ENCODE measurements at places on chromosomes 12 and 14.

- DNase-seq = no peak
Measured at GRCh38 chr12:93569301-93569655, 3.2 kb upstream of the SOCS2 start.

DNA sequence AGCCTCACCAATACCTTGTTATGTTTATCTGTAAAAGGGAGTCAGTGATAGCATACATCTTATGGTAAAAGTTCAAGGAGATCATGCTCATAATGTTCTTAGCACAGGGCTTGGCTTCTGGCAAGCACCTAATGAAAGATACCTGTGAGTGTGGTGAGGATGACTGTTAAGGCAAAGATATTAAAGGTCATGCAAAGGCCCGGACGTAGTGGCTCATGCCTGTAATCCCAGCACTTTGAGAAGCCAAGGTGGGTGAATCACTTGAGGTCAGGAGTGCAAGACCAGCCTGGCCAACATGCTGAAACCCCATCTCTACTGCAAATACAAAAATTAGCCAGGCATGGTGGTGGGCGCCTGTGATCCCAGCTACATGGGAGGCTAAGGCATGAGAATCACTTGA lies 425.9 kb upstream of the TBX3 start:
- no peak for DNase-seq

- DNase-seq = no peak
Measured at GRCh38 chr14:102802834-102803523, 25.7 kb downstream of the TRAF3 start.

DNA sequence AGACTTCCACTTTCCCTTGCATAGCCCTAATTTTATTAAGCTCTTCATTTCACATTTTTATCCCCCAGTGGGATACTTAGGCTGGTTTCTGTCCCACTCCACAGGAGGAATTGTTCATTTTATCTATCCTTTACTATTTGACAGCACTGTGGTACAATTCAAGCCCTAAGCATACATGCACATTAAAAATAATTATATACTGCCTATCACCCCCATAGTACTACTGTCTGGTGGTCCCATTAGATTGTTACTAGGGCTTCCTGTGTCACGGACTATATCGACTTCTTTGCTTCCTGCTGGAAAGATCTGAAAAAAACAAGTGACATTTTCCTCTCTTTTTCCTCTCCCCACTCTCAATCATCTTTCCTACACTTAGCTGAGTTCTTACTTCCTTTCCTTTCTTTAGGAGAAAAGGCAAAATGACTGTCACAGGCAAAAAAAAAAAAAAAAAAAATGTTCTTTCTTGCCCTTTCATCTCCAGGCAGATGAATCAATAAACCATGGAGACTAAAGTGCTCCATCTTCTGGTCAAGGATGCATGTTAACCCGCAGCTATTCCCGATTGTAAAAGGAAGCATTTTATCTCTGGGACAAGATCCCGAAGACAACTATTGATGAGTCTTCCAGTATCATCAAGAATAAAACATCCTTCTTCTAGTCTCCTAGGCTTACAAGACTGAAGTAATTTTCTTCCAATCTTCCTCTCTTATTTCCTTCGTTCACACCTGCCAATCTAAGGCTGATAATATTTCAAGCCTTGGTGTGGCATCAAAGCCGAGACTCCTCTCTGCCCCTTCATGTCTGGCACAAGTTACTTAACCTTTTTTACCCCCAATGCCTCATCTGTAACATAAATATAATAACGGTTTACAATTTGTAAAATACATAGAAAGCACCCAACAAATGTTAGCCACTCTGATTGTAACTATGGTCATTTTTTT lies 94.4 kb upstream of the PLEKHG7 start:
- DNase-seq = no peak

- DNase-seq = no peak
Measured at GRCh38 chr12:128240745-128241144, 26.2 kb upstream of the TMEM132C start.

DNA sequence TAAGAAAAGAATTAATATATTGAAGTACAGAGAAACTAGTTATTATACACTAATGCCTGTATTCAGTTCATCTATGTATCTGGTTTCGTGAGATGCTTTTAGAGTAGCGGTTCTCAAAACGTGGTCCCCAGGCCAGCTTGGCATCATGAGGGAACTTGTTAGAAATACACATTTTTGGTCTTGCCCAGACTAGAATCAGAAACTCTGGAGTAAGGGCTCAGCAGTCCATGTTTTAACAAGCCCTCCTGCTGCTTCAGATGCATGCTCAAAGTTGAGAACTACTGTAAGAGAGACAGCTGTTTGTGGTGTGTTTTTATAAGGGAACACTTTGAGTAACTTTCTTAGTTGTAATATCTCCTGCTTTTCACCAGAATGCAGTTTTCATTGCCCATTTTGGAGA lies 18.1 kb downstream of the GPATCH2L start:
- DNase-seq = no peak

DNA sequence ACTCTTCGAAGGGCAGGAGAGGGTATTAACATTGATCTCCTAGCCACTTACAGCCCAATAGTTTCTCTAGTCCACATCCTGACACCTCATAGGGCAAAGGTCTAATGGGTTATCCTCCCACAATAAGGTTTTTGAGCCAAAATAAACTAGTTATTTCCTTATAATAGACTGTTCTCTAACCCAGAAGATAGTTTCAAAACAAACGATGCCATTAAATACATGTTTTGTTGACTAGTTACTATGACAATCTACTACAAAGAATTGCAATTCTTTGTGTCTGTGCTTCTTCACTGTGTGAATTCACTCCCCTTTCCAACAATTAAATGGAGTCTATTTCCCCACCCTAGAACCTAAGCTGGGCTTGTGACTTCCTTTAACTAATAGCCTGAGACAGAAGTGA lies 6.4 kb upstream of the ACTR10 start:
- no peak for DNase-seq

DNA sequence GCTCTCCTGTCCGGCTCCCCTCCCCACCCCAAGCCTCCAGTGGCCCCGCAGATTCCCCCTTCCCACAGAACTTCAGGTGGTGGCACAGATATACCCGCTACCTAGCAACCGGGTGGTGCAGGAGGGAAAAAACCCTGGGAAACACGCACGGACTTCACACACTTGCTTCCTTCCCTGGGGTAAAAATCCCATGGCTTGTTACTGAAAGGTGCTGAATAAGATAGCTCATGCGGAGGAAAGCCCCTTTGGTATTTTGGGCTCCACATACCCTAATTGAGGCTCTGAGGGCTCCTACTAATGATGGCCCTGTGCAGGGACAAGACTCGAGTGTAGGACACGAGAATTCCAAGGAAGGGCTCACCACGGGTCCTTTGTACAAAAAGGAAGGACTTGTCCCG lies 869 bp upstream of the RIMBP2 start:
- DNase-seq = no peak

GRCh38 chr12:59119676-59120075 lies 199.4 kb upstream of the LRIG3 start:
- DNase-seq = no peak

GRCh38 chr12:49789992-49790391 lies 38.2 kb downstream of the NCKAP5L start:
- DNase-seq = no peak

GRCh38 chr14:52877628-52878027 lies 73.2 kb downstream of the FERMT2 start:
- no peak for DNase-seq
